ENCODE measurements at places on chromosomes 7 and 10.

DNA sequence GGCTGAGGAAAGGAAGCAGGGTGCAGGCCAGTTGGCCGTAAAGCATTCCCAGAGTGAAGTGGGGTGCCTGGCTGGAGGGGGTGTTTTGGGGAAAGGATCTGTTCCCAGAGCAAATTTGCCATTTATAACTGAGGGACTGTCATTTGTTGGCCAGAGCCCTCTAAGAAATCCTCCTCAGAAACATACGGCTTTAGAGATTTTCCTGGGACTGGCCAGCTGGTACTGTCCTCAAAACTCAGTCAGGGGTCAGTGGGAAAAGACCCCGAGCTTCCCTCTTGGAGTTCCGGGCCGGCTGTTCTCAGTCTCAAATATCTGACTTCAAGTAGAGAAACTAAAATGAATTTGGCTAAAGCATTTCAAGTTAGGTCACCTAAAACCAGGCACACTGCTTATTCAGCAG is 55.9 kb downstream of the ETV1 start:
- no peak for DNase-seq

DNA sequence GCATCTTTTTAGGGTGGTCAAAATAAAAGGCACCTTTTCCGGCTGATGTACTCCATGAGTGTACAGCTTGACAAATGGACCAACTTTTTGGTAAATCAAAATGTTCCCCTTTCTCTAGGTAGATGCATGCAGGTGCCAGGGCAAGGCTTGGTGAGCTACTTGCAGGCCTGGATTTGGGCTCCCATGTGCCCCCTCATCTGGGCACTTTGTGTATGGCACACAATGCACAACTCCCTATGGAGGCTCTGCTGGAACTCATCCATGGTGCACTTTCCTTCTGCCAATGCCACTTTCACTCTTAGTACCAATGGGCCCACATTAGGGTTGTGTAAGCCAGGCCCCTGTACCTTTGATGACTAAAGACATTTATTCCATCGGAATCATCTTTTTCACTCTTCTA is 300.8 kb downstream of the SDHAF3 start:
- no peak for DNase-seq

DNA sequence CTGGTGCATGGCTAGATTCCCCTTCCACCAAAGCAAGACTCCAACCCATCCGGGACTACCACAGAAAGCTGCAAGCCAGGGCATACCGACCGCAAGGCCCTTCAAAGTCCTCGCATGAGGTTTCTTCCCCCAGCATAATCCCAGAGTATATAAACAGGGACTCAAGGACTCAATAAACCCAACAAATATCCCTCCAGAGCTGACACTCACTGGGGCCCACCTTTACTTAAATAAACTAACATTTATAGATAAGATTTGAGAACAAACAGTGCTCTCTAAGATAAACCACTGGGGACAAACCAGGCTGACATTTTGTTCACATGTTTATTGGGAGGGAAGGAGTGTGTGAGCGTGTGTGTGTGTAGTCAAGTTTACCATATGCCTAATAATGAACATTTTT is 138.2 kb downstream of the ADAM12 start:
- DNase-seq, result no peak

DNA sequence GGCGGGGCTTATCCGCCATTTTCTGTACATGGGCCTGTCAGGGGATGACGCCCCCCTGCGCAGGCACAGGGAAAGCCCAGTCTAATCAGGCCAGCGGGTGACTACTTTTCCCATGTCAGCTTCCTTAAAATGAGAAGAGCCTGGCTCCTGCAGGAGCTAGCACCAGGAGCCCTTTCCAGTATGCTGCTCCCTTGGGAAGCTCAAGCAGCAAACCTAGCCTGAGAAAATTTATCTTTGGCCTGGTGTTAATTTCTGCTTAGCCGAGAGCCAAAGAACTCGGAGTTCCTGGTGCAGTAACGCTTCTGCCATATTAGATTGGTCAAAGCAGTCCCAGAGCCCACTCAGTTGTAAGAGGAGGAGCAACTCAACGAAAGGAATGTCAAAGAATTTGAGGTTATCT is 239.0 kb upstream of the PHYHIPL start:
- no peak for DNase-seq

DNA sequence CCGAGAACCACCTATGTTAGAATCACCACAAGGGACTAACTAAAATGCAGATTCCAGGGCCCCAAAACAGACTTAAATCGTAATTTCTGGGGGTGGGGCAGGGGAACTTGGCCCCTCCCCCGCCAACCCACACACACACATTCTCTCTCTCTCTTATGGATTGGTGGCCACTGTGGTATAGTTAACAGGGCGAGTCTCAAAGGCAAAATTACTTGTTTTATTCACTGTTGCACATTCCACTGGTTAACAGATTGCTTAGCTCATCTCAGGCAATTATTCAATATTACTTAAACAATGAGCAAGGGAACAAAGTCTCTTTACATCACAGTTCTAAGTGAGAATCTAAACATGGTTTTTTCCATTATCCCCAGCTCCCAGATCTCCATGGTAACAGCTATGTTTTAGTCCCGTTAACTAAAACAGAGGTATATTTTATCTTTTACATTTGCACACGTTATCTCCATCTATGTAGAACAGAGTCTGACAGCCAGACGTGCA is 38.5 kb downstream of the IGF2BP3 start:
- DNase-seq, result no peak

- DNase-seq, result no peak
Measured at GRCh38 chr7:158404031-158404761, 183.4 kb downstream of the PTPRN2 start.

DNA sequence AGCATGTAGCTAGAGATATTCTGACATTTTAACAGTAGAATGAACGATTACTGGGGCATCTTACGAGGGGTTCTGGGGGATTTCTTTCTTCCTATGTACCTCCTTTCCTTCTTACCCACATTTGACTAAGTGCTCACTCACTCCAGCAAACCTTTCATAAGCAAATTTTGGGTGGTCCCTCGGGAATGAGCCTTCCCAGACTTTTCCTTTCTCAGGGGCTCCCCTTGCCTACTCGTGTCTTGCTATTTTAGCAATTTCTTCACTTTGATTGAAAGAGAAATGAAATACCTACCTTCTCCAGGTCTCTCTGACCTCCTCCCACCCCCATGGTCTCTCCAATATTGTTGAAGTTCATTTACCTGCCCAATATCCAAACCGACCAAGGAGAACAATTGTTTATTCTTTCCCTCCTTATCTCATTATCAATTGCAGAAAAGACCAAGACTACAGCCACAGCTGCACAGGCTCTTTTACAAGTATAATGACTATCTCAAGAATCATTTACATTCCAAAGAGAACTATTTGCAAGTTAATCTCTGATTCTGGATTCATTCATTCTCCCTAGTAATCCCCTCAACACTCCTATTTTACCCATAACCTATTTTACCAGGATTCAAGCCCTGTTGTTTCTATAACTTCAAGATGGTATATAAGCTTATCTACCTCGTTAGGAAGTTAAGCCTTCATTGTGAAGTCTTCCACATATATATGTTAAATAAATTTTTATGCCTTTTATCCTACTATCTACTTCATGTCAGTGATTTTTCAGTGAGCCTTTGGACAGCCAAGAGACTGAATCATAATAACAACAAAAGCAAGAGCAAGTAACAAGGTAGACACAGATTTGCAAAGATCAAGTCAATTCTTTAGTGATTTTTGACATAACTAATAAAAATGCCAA is 480.6 kb downstream of the IPMK start:
- DNase-seq, result no peak

All from thymus (tissue), 14 donors.